ENCODE measurements at places on chromosomes 2 and 18.

DNA sequence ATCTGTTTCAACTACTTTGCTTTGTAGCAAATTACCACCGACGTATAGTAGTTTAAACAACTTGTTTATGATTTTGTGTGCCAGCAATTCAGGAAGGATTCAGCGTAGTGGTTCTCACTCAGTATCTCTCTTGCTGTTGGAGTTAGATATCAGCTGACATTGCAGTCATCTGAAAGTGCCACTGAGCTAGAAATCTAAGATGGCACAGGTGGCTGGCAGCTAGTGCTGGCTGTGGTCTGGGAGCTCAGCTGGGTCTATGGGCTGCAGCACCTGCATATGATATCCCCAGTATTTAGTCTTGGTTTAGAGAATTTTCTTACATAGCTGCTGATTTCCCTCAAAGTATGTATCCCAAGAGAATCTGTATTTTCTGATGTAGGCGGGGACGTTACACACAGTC lies 235.6 kb downstream of the SCG2 start:
- no peak for DNase-seq

GRCh38 chr2:190181123-190181669 lies 118.7 kb upstream of the MSTN start:
- DNase-seq = no peak

- DNase-seq = no peak
Measured at GRCh38 chr2:70658476-70658875, 104.8 kb upstream of the TGFA start.

DNA sequence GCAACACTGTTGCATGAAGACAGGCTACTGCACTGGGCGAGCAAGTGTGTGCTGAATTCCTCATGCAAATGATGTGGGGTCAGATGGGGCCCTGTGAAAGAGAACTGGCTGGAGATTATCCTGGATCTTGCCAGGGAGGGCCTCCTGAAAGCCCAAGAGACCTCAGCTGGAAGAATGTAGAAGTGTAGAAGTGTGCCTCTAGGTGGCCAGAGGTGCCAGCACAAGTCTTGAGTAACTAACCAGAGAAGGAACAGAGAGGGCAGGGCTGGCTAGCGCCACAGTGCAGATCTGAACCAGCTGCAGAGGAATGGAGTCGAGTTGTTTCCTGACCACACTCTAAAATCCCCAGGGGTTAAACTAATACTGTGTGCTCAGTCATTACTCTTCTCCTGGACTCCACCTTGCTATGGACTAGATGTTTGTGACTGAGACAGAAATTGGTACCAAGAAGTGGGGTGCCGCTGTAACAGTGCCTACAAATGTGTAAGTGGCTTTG lies 399.3 kb downstream of the LRATD1 start:
- DNase-seq = no peak

DNA sequence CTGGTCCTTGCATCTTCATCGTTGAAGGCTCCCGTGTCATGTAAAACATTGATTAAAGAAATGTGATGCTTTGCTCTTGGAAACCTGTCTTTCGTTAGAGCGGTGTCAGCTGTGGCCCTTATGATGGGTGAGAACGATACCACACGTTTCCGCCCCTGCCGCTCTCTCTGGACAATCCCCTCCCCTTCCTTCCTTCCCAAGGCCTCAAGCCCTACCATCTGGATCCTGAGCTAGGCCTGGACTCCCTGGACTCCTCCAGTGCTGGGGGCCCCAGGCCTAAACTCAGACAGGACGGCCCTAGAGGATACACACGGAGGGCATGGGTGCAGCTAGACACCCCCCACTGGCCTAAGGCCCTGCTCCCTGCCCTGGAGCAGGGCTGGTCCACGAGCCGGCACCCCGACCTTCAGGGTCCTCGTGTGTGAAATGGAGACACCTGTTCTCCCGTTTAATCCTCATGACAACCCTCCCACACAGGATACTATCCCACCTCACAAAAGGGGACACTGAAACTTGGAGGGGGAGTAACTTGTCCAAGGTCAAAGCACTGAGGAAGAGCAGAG lies 13.2 kb downstream of the BIN1 start:
- DNase-seq = no peak

GRCh38 chr2:457262-457661 lies 169.4 kb upstream of the ALKAL2 start:
- no peak for DNase-seq
